CMK (cell line): ENCODE measurements at places on chromosomes 7 and 10.

DNA sequence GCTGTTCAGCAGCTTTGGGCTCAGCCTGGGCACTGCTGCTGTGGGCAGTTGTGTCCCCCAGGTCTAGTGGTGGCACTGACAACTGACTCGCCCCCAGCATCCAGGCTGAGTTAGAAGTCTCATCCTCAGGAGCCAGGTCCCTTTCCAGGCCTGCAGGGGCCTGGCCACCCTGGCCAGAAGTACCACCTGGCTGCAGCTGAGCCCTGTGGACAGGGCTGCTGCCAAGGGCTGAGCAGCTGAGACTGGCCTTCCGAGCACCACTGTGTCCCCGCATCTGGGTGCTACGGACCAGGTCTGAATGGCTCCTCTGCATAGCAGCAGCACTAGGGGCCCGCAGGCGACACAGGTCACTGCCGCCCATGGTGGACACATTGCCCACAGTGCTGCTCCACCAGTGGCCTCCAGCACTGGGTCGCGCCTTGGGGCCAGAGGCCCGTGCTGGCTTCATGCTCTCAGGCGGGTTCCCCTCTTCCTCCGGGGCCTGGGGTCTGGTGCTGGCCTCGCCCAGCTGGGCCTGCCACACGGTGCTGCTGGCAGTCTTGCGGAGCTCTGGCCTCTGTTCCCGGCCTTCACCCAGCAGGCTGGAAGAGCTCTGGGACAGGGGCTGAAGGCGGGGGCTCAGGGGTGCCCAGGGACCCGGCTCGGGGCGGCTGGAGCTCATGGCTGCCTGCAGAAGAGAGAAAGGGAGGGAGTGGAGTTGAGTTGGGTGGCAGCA lies 6.2 kb downstream of the GPRIN2 start:
- no peak for DNase-seq

GRCh38 chr10:47366181-47366631 lies 17.9 kb downstream of the ZNF488 start:
- no peak for DNase-seq

- DNase-seq, result no peak
Observed at GRCh38 chr10:11993834-11994468, 48.7 kb downstream of the UPF2 start.

GRCh38 chr7:128770233-128770632 lies 5.4 kb downstream of the OPN1SW start:
- DNase-seq, result no peak

- DNase-seq, result no peak
Observed at GRCh38 chr10:4776234-4776638, 49.8 kb upstream of the AKR1E2 start.

DNA sequence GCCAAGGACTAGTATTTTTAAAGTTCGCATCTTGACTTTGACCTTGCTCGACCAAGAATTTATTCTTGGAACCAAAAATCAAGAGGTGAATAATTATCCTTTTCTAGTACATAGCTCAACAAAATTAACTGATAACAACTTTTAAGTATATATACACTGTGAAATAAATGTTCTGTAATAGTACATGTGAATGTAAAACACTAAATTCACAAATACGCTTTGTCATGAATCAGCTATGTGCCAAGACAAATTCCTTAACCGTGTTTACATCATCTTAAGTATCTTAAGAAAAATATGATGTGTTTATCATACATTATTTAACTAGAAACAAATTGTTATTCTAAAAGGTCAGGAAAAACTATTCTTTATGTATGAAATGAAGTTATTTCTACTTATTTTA lies 83.3 kb downstream of the CUL2 start:
- DNase-seq, result no peak

GRCh38 chr10:57628592-57629284 lies 639.0 kb downstream of the IPMK start:
- no peak for DNase-seq

DNA sequence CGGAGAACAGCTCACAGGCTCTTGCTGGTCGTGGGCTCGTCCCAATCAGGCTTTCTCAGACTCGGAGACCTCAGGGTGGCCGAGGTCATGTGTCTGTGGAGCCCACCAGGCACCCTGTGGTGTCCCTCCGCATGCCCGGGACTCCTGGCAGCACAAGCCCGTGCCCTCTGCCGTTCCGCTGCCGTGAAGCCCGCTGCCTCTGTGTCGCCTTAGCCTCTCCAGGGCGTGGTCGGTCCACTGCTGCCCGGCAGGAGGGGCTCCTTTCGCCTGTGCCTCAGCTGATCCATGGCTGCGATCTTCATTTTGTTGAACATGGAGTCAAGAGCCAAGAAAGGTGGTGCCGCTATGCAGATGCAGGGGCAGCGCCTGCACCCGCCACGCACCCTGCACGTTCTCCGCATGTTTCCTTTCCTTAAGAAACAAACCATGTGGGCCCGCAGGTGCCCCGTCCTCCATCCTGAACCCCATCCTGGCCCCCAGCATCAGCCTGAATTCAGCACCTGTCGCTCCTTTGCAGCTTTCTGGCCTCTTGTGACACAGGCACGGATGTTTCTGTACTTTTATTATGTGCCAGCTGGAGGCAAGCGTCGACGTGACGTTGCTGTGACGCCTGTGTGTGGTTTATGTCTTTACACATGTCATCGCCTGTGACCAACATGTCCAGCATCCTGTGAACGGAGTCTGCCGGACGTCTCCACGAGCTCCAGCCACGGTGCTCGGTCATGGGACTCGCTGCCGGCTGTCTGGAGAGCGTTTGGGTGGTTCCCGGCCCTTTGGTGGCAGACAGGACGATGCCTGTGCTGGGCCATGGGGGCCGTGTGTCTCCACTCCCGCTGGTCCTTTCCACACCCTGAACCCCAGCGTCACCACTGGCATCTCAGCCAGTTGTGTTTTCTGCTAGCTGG lies 69.9 kb downstream of the NKX6-2 start:
- DNase-seq, result no peak

DNA sequence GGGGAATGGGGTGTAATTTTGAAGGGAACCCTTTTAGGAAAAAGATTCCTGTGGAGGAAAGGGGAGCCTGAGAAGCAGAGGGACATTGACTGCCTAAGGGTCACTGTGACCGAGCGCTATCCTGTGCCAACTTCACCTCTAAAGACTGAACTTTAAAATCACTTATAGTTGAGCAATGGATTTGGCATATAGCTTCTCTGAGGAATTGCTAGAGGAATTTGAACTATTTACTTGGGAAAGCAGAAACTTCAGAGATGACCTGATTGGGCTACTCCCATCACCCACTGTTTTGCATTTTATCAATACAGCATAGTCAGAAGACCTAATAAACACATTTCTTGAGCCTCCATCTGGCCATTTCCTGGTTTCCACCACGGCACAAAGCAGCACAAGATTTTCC lies 23.7 kb upstream of the WNT16 start:
- no peak for DNase-seq

DNA sequence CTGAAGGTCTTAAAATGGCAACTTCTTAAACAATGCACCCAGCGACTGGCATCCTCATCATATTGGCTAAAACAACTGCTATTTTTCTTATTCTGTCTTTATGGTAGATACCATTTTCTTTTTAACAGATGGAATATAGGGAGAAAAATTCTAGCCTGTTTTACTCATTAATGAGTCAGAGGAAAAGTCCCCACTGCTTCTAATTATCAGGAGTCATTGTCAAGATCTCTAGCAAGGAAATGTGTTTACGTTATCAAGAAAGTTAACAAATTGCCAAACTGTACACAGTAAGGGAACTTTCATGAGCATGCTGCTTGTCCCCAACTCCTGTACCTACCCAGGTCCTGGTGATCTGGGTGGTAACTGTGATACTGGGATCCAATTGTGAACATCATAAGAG lies 117.7 kb upstream of the KIAA1217 start:
- no peak for DNase-seq

DNA sequence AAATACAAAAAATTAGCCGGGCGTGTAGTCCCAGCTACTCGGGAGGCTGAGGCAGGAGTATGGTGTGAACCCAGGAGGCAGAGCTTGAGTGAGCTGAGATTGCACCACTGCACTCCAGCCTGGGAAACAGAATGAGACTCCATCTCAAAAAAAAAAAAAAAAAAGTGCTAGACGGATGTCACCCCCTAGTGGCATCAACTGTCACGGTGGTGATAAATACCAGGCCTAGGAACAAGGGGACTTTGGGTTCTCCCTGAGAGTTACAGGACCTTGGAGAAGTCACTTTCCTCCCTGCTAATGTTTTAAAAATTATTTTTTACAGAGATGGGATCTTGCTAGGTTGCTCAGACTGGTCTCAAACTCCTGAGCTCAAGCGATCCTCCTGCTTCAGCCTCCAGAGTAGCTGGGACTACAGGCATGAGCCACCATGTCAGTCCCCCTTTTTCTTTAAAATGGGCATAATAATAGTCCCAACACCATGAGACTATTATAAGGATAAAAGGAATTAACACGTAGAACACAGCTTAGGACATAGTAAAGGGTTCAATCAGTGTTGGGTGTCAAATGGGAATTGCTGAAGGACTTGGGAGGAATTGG lies 2.6 kb upstream of the TMEM130 start:
- DNase-seq, result no peak

GRCh38 chr10:124602121-124602561 lies 140.5 kb downstream of the LHPP start:
- no peak for DNase-seq

DNA sequence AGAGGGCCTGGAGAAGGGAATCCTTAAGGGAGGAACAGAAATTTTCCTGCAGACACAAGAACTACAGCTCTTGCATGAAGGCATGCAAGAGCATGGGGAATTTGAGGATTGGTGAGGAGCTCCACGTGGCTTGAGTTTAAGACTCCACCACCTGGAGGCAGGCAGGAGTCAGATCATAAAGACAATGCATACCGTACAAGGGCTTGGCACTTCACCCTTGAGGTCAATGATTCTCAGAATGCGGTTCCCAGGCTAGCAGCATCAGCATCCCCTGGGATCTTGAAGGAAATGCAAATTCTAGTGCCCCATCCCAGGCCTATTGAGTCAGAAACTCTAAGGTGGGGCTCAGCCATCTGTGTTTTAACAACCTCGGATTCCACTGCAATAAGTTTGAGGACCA lies 143.8 kb downstream of the C7orf25 start:
- no peak for DNase-seq
